ENCODE measurements at places on chromosomes 3 and 15. TPM values are rescaled to one million over a fixed set of nuclear protein-coding genes. Genes with fewer than 3 reads are reported as not detected.

DNA sequence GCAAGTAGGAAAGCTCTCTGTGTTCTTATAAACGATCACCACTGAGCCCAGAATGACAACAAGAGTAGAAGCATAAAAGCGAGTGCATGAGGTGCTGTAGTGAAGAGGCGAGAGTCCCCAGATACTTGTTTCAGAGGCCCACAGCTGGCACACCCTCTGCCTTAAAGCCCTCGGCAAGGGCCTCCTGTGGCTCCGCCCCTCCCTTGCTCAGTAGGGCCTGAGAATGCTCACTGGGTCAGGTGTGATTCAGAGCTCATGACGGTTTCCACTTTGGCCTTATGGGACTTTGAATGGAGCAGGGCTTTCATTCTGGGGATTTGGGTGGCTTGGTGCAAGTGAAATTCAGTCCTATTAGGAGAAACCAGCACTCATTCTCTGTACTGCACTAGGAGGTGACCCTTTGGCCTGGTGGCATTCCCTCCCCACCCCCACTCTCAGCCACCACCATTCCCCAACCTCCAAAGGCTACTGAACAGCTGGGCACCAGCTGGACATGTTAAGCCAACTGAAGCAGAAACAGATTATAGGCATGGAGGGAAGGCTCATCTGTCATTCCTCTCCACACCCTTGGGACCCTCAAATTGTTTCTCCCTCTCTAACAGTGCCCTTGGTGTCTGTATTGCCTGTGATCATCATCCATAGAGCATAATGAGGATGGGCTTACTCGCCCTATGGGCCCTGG is 109.6 kb upstream of the CTDSPL start:
- peak overlapping the region; percentile 92 for H3K27ac ChIP-seq
- H3K27me3 ChIP-seq: no peaks in the 10 kb centered on the region
- peaks cover 33% of the 10 kb centered on the region for H3K4me1 ChIP-seq
- peak; percentile 91 for DNase-seq

DNA sequence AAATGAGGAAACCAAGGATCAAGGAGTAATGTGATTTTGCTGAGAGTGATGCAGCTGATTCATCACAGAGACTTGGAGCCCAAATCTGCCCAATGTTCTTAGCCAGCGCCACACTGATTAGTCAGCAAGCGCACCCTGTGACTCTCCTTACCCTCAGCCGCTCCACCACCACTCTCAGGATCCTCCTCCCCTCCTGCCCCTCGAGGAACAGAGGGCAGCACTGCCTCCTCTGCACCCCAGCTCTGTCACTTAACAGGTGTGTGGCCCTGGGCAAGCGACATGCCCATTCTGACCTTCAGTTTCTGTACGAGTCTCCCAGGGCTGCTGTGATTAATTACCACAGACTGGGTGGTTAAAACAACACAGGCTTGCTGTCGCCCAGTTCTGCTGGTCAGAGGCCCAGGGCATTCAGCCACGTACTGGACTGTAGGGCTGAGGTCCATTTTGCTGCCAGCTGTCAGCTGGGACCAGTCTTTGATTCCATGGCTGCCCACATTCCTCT is 36.1 kb upstream of the HRH1 start:
- no peak overlapping the region for H3K4me3 ChIP-seq
- H3K27ac ChIP-seq: no peak overlapping the region
- DNase-seq: no peak
- no peaks in the 10 kb centered on the region for H3K36me3 ChIP-seq
- no peaks in the 10 kb centered on the region for H3K27me3 ChIP-seq

DNA sequence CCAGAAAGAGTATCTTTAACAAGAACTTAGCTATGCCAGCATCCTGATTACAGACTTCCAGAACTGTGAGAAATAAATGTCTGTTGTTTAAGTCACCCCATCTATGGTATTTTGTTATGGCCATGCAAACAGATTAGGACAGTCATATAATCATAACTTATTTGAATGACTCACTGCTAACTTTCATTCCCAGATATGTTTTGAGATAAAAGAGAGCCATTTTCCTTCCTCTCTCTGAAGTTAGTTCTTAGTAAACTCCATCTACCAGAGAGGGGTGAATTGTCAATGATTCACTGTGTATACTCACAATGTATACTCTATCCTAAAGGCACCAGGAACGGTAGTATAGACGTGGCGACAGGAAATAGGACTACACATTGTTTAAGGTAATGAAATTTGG is 179.4 kb upstream of the DPH6 start:
- no peak overlapping the region for H3K4me3 ChIP-seq
- no peak overlapping the region for H3K27ac ChIP-seq
- no peak for DNase-seq

GRCh38 chr3:94184781-94185180 is 121.9 kb downstream of the NSUN3 start:
- no peak for DNase-seq
- H3K4me1 ChIP-seq: no peaks in the 10 kb centered on the region
- no peak overlapping the region for H3K4me3 ChIP-seq
- no peak overlapping the region for H3K27ac ChIP-seq

The CD96 gene
- total RNA-seq: 4.6 TPM
